NCI-H2171 treated with DMSO at 0.1 percent for 48 hours (cell line): ENCODE measurements at places on chromosomes 1 and 21.
A peak's percentile ranks its signal among the peaks of the same experiment; 100 is the strongest.

DNA sequence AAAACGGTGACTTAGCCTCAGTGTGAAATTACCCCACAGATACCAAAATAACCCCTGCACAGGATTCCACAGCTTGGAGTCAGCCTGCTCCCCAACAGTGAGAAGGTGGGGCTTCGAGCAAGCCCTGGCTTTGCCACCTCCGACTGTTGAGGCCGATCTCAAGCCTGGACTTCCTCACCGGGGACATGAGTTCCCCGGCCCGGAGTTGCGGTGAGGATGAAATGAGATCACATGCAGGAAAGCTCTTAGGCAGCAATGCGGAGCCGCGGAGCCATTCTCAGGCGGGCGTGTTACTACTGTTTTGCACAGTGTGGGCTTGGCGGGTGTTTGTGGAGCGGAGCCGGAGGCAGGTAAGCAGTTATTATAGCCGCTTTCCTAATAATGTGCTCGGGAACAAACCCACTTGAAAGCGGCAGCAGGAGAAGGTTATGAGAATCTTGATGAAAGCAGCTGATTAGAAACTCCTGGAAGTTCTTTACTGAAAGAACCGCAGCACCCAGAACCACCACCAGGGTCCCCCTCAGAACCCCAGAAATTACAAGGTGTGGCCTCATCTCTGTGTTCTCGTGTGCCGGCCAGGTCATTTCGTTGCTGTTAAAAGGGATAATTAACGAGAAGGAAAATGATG lies 3.9 kb upstream of the CLSTN1 start:
- peak; percentile 19 for DNase-seq

DNA sequence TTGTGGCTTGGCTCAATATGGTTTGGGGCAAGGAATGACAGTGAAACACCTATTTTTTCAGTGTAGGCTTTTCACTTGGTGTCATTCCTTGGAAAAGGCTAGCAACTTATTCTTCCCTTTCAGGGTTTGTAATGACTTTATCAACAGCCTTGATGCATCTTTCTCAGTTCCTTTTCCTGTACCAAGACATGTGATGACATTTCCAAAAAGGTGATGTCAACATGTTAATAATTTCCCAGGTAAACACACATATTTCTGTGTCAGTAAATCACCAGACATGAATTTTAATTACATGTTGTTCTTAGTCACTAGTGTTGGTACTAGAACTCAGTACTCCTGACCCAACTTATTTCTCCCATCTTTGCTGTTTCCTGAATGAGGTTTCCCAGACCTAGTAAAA lies 37.8 kb upstream of the RRP15 start:
- DNase-seq, result no peak

- no peak for DNase-seq
Measured at GRCh38 chr1:202117898-202118371, 4.8 kb upstream of the GPR37L1 start.

DNA sequence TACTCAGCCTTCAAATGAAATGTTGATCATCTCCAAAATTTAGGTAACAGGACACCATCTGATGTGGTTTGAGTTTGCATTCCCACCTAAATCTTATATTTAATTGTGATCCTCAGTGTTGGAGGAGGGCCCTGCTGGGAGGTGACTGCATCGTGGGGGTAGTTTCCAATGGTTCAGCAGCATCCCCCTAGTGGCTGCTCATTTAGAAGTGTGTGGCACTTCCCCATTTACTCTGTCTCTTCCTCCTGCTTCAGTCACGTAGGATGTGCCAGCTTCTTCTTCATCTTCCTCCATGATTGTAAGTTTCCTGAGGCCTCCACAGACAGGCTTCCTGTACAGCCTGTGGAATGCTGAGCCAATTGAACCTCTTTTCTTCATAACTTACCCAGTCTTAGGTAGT lies 731.2 kb downstream of the USP25 start:
- no peak for DNase-seq

DNA sequence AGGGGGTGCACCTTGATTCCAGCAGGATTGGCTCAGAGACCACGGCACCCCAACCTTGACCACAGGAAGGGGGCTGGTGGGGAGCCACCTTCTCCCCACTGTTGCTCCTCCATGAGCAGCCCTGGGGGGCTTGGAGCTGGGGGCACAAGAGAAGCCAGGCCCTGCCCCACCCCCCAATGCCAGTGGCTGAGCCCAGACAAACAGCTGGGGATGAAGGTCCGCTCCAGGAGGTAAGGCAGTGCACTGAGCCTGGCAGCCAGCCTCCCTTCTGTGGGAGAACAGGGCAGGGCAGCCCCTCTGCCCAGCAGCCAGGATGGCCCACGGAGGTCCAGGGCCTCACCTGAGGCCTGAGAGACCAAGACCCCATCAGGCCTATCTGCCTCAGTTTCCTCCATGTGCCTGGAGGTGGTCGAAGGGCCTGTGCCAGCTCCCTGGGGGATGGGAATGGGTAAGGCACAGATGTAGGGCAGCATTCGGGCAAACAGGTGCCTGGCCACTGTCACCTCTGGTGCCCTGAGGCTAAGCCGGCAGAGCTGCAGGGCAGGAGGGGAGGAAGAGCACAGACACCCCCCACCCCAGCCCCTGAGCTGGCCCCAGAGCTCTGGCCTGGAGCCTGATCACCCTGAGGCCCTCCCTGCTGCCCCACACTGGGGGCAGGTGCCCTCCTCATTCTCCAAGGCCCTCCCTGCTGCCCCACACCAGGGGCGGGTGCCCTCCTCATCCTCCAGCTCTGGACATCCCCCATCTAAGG lies 7.1 kb downstream of the ITGB2 start:
- no peak for DNase-seq

GRCh38 chr1:201136355-201137023 lies 9.5 kb upstream of the ASCL5 start:
- DNase-seq, result no peak

DNA sequence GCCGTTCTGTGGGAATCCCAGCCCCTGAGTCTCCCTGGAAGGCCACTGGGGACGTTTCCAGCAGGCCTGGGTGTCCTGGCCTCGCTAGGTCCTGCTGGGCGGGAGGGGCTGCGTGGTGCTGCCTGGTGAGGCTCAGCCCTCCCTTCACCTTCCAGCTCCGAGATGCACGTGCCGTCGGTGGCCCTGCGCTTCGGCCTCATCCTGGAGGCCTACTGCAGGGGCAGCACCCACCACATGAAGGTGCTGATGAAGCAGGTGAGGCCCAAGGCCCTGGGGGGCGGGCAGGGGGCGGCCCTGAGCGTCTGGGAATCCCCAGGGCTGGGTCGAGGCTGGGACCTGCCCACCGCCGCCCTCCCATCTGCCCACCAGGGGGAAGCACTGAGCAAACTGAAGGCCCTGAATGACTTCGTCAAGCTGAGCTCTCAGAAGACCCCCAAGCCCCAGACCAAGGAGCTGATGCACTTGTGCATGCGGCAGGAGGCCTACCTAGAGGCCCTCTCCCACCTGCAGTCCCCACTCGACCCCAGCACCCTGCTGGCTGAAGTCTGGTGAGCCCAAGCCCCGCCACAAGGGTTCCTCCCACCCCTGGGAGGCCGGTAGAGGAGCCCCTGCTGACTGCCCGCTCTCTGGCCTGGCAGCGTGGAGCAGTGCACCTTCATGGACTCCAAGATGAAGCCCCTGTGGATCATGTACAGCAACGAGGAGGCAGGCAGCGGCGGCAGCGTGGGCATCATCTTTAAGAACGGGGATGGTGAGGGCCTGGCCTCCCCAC lies 70.3 kb downstream of the PIK3CD start:
- no peak for DNase-seq

- no peak for DNase-seq
Measured at GRCh38 chr1:54354899-54355298, 51.3 kb downstream of the SSBP3 start.

DNA sequence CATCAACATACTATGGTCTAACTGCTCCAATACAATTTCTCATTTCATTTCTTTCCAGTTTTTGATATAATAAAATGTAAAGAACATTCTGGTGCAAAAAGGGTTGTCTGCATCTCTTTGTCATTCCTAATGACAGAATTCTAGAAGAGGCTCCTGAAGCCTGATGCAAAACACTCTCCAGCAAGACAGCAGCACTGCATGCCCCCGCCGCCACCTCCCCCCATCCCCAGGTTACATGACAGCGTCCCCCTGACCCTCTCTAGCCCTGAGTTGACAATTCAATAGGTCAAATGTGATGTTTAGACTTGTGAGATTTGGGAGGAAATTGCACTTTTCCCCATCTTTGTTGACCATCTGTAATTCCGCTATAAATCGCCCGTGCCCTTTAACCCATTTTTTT lies 64.6 kb upstream of the C1orf21 start:
- no peak for DNase-seq

GRCh38 chr1:182620924-182621585 lies 16.9 kb upstream of the RGS16 start:
- DNase-seq, result peak; percentile 24

DNA sequence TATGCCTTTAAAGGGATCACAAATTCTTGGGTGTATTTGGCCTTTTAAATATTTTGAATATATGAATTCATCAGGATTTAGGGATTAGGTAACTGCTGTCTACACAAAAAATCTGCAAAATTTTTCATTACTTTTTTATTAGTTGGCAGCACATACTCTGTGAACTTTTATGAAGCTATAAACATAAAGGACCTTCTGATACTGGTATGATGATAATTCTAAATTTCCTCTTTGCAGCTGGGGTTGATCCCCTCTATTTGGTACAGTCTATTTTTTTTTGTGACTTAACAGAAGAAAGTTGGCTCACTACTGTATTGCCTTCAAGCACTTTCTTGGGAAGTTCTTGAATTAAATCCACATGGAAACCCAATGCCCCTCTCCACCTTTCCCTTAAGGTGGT lies 416.1 kb downstream of the LMO4 start:
- DNase-seq, result no peak

- DNase-seq, result peak; percentile 60
Measured at GRCh38 chr1:95309031-95309471, 75.0 kb downstream of the RWDD3 start.
